ENCODE measurements at places on chromosomes 11 and 22. TPM values are rescaled to one million over a fixed set of nuclear protein-coding genes. Genes with fewer than 3 reads are reported as not detected.

Gene PDGFD
- total RNA-seq, result 3.9 TPM

Gene OR2AG1
- total RNA-seq, result not detected

Gene OR51B2
- total RNA-seq, result not detected

Gene RBX1
- 46.7 TPM for total RNA-seq

Gene POTEH
- not detected for total RNA-seq

DNA sequence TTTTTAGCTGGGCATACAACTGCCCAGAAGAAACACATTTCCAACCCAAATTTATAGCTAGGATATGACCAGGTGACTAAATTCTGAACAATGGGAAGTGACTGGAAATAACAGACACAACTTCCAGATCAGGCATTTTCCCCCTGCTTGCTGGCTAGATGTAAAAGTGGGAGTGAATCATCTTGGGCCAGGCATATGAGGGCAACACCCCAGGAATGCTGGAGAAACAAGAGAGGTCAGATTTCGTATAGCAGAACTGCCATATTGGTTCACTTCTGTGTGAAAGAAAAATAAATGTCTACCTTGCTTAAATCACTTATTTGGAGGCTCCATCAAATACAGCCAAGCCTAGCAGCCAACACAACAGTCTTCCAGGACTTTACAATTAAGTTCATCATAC, 7.4 kb downstream of the ATL3 start:
- H3K4me1 ChIP-seq, result peaks cover 51% of the 10 kb centered on the region
- peaks cover 5% of the 10 kb centered on the region for H3K36me3 ChIP-seq
- H3K4me3 ChIP-seq, result no peak overlapping the region
- H3K27ac ChIP-seq, result no peak overlapping the region

GRCh38 chr11:67373648-67374570, 511 bp upstream of the CLCF1 start:
- H3K36me3 ChIP-seq, result no peaks in the 10 kb centered on the region
- H3K4me1 ChIP-seq, result peaks cover 48% of the 10 kb centered on the region
- peak; percentile 89 for DNase-seq
- H3K4me3 ChIP-seq, result peak overlapping the region; percentile 71
- peak overlapping the region; percentile 91 for H3K27ac ChIP-seq
- no peaks in the 10 kb centered on the region for H3K27me3 ChIP-seq

DNA sequence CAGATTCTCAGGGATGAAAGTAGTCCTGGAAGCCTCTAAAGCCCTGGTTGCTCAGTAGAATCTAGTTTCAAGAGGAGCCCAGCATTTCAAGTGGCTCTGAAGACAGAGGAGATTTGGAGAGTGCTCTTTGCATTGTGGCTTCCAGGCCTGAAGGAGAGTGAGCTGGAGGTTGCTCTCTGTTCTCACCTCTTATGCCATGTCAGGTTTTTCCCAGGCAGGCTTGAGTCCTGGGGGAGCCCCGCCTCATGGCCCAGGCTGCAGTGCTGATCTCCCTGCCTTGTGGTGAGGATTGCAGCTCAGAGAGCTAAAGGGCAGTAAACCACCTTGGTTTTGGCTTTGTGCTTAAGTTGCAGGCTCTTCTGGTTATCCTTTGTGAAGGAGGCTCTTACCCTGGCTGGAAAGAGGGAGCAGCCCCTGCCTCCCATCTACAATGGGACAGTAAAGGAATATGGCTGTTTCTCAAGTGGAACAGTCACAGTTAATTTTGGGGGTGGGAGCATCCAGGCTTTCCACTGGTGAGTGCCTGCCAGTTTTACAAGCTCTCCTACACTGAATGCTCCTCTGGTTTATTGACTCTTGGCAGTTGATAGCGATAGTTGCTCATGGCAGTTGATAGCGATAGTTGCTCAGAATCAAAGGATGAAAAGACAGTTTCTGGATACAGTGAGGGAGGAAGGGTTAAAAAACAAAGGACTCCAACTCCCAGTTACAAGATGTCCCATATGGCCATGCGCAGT, 32.6 kb downstream of the RCOR2 start:
- H3K27me3 ChIP-seq, result no peaks in the 10 kb centered on the region
- no peak for DNase-seq
- peaks cover 76% of the 10 kb centered on the region for H3K4me1 ChIP-seq
- no peak overlapping the region for H3K27ac ChIP-seq

DNA sequence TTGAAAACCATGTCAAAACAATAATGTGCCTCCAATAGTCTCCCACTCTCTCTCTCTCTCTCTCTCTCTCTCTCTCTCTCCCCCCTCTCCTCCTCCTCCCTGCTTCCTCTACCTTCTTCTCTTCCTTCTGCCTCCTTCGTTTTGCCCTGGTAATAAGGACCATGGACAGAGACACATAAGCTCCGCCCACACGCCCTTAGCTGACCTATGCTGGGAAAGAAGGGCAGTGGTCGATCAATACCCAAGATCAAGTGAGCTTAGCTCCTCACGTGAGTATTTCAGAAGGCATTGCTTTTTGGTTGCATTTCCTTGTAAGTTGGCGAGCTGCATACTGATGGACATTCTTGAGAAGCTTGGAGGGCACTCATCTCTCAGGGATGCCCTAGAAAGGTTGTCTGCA, 194.8 kb downstream of the MIAT start:
- H3K4me1 ChIP-seq, result no peaks in the 10 kb centered on the region
- no peak overlapping the region for H3K27ac ChIP-seq
- H3K27me3 ChIP-seq, result no peaks in the 10 kb centered on the region
- H3K4me3 ChIP-seq, result no peak overlapping the region
- no peak for DNase-seq

- no peaks in the 10 kb centered on the region for H3K27me3 ChIP-seq
- H3K4me1 ChIP-seq, result no peaks in the 10 kb centered on the region
- H3K36me3 ChIP-seq, result no peaks in the 10 kb centered on the region
- DNase-seq, result no peak
- no peak overlapping the region for H3K4me3 ChIP-seq
- H3K27ac ChIP-seq, result no peak overlapping the region
Measured at GRCh38 chr11:27740362-27741013, 40.2 kb upstream of the BDNF start.

DNA sequence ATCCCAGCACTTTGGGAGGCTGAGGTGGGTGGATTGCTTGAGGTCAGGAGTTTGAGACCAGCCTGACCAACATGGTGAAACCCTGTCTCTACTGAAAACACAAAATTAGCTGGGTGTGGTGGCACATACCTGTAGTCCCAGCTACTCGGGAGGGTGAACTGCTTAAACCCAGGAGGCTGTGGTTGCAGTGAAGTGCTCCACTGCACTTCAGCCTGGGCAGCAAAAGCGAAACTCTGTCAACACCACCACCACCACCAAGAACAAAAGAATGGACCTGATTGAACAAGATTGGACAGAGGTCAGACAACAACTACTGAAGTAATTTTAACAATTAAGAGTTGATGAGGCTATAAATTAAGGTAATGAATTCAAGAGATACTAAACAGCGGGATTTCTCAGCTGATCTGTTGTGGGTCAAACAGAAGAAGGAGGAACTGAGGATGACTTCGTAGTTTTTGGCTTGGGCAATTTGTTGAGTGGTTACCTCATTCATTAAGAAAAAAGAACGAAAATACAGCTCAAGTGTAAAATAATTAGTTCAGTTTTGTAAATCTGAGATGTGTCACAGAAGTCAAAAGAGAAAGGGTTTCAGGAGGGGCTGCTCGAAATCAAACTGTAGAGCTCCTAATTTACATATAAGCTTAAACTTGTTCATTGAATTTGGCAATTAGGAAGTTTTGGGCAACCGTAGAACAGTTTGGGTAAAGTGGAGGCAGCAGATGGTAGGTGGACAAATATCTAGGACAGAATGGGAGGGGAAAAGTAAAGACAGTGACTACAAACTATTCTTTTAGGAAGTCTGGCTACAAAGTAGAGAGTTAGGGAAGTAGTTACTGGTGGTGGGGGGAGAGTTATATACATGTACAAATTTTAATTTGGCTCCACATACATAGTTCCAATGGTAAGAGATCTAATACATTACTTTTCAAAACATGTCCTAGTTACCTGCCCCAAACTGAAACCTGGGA, 4.5 kb downstream of the IL18 start:
- no peaks in the 10 kb centered on the region for H3K27me3 ChIP-seq
- H3K27ac ChIP-seq, result peak overlapping the region; percentile 73
- no peak overlapping the region for H3K4me3 ChIP-seq

DNA sequence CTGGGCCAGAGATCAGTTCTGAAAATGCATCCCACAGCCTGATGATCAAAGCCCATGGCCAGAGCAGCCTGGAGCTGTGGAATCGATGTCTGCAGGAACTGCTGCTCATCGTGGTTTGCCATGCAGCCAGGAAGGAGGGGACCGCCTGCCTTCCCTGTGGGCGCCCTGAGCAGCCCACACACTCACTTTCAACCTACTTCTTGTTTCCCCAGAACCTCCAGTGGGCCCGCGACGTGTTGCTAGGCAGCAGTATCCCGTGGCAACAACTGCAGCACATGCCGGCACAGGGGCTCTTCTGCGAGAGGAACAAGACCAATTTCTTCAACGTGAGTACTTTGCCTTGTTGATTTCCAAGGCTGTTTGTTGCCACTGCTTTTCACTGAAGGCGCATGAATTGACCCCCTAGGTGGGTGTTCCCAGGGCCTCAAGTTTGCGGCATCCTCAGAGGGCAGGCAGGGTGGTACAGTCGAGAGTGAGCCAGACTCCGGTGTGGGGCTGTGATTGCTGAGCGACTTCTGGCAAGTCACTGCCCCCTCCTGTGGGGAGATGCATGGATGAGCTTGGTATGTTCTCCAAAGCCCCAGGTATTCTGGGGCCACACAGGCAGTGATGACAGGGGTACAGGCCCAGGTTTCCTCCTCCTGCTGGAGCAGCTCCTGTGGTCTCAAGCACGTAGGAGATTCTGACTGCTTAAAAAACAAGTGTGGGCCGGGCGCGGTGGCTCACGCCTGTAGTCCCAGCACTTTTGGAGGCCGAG, 47.0 kb upstream of the SUSD2 start:
- DNase-seq, result peak; percentile 90
- H3K27me3 ChIP-seq, result no peaks in the 10 kb centered on the region
- no peak overlapping the region for H3K4me3 ChIP-seq
- peaks cover 26% of the 10 kb centered on the region for H3K4me1 ChIP-seq

GRCh38 chr11:61413496-61413895, 16.3 kb downstream of the CPSF7 start:
- H3K27me3 ChIP-seq, result no peaks in the 10 kb centered on the region
- peaks cover 100% of the 10 kb centered on the region for H3K36me3 ChIP-seq
- no peaks in the 10 kb centered on the region for H3K4me1 ChIP-seq
- no peak for DNase-seq
- no peak overlapping the region for H3K4me3 ChIP-seq
- no peak overlapping the region for H3K27ac ChIP-seq
